Smooth muscle cell of the brain vasculature (primary cell): ENCODE measurements at places on chromosomes 11 and 22.

GRCh38 chr11:67253872-67254624 lies 12.2 kb upstream of the GRK2 start:
- DNase-seq = no peak

DNA sequence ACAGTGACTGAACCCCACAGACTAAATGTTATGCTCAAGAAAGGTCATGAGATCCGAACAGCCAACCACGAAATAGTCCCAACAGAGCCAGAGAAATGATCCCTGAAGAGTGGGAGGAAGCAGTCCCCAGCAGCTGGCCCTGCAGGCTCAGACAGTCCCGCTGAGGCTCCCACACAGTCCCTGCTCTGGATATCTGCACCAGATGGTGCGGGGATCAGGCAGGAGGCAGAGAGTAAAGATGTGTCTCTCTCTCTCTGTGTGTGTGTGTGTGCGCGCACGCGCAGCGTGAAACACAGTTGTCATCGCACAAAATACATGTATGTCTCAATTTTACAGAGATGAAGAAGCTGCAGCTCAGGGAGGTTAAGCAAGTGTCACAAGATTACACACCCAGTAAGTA lies 27.9 kb downstream of the GUCY1A2 start:
- no peak for DNase-seq

- DNase-seq = no peak
Observed at GRCh38 chr11:6615882-6616585, 3.2 kb downstream of the TPP1 start.

- no peak for DNase-seq
Observed at GRCh38 chr11:44957776-44958564, 7.3 kb upstream of the TP53I11 start.

DNA sequence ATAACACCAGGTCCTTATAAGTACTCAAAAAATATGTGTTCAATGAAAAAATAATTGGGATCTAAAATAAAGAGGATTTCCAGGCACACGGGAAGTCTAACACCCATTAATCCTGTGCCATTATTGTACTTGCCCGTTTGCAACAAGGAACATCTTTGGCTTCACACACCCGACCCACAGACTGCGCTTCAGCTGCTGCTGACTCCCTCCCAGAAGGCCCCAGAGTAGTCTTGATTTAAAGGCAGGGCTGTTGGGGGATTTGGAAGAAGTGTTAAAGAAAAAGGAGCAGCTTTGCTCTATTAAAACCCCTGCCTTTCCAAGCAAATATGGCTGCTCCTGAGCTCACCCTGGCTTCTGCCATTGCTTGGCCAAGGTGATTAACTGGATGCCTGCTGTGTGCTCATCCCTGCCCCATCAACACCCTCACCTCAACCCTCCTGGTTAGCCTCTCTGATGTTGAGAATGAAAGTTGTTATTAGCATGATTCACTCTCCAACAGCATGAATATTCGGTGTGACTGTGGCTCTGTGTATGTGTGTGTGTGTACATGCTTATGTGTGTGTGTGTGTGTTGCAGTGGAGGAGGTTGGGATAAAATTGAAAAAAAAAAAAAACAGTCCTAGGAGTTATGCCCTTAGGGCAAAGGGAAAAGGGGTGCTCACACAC lies 76.1 kb downstream of the KIRREL3 start:
- DNase-seq = no peak

DNA sequence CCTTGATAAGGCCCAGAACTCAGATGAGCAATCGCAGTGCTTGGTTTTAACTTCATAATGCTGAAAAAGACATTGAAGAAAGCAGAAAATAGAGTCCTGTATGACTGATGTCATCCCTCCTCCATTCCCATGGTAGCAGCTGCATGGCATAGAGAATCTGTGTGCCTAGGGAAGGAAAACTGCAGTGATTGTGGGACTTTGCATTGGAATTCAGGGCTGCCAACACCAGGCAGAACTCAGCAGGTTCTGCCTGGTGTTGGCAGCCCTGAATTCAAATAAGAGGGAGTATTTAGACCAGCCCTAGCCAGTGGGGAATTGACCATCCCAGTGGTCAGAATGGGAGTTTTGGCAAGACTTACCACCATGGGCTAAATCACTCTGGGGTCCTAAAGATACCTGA lies 1016.0 kb downstream of the FAM181B start:
- DNase-seq = no peak

- DNase-seq = no peak
Observed at GRCh38 chr22:38504731-38505540, 1.2 kb downstream of the DDX17 start.

DNA sequence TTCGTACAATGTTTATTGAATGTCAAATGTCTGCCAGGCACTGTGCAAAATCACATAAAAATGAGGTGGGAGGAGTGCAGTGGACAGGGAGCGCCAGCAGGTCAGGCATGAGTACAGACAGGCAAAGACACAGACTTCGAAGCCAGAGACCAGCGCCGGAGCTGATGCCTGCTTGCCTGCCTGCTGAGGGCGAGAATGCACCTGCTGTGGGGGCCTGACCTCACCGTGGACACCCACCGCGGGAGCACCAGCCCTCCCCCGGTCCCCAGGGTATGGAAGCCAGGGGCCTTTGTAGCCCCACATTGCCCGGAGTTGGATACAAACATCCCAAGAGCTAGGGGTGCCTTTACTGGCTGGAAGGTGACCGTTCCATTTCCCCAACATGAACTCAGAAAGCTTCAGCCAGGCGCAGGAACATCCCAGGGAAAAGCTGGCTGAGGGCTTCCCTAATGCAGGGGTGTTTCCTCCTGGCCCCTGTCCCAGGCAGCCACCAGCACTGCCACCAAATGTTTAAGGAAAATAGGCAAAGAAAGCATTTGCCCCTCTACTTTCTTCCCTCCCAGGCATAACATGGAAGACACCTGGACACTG lies 17.9 kb downstream of the IFITM10 start:
- DNase-seq = no peak

DNA sequence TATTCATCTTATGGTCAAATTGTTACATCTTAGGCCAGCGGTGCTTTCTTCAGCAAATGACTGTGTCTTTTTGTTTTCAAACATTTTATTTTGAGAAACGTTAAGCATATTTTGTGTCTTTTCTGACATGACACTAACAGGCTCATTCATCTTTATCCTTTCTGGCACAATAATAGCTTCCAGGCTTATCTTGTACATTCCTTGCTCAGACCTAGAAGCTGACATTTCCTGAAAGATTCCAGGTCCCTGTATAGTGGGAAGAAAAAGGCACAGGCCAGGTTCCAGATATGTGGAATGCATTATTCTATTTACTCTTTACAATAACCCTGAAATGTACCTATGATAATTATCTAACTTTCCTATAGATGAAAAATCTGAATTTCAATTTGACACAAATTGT lies 379.1 kb upstream of the B3GAT1 start:
- DNase-seq = no peak

DNA sequence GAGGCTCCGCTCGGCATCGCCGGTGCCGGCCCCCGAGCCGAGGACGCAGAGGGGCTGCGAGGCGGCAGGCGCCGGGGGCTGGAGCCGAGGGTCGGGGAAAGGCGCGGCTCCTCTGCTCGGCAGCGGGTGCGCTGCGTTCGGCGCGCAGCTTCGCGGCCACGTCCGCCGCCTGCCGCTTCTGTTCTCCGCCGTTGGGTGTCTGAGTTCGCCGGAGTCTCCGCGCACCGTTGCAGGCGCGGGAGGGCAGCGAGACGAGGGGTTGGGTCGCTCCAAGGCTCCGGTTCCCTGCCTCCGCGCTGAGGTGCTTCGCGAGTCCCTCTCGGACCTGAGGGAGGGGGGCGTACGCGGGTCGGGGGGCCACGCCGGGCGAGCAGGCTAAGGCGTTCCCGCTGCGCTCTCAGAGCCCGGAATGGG lies 347 bp downstream of the MN1 start:
- no peak for DNase-seq

GRCh38 chr11:945986-946385 lies 20.3 kb downstream of the AP2A2 start:
- no peak for DNase-seq

GRCh38 chr22:47307326-47307725 lies 544.9 kb downstream of the TBC1D22A start:
- no peak for DNase-seq

- DNase-seq = no peak
Observed at GRCh38 chr22:33114565-33114964, 56.4 kb upstream of the SYN3 start.

- DNase-seq = no peak
Observed at GRCh38 chr11:3021125-3021524, 29.0 kb upstream of the NAP1L4 start.

DNA sequence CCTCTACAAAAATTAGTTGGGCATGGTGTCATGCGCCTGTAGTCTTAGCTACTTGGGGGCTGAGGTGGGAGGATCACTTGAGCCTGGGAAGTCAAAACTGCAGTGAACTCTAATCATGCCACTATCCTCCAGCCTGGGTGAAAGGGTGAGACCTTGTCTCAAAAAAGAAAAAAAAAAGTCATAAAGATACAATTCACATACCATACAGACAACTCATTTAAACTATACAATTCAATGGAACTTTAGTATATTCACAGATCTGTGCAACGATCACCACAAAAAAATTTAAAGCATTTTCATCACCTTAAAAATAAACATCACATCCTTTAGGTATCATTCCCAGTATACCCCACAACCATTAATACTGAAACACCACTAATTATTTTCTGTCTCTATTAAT lies 201.2 kb downstream of the PGR start:
- DNase-seq = no peak

GRCh38 chr11:12434325-12434654 lies 56.9 kb downstream of the PARVA start:
- DNase-seq = no peak
